OCI-M1 (cell line): ENCODE measurements at places on chromosomes 4 and X.

- DNase-seq, result no peak
Measured at GRCh38 chr4:74175379-74175778, 17.5 kb downstream of the MTHFD2L start.

DNA sequence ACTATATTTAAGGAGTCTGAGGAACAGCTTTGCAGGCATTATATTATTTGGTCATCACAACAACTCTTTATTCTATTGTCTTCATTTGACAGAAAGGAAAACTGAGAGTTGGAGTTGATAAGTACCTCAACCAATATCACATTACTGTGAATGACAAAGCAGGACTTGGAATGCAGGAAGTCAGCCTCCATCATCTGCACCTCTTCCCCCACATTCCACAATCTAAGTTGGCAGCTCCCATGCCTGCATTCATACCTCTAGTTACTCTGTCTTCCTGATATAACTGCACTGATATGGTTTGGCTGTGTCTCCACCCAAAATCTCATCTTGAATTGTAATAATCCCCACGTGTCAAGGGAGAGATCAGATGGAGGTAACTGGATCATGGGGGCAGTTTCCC lies 356.7 kb downstream of the GALNTL6 start:
- DNase-seq, result no peak

DNA sequence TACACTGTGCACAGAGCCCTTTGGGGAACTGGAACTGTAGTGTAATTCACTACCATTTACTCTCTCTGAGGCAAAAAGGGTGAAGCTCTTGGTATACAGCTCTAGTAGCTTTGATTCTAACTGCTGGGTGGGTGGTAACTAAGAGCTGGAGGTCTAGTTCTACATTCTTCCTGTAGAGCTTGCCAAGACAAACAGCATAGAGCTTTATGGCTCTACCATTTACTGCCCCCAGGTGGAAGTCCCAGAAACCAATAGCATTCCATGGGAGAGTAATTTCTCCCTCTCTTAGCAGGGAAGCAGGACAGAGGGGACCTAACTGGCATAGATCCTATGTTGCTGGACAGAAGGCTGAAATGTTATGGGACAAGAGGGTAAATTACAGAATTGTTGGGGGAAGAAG lies 26.7 kb downstream of the HDAC8 start:
- no peak for DNase-seq

- peak; percentile 90 for DNase-seq
Measured at GRCh38 chr4:129362691-129363274, 266.8 kb downstream of the C4orf33 start.

- no peak for DNase-seq
Measured at GRCh38 chr4:76657443-76657842, 222.4 kb downstream of the SHROOM3 start.

- peak; percentile 54 for DNase-seq
Measured at GRCh38 chr4:87543835-87544461, 14.8 kb upstream of the SPARCL1 start.

GRCh38 chr4:146283758-146284651 lies 69.7 kb downstream of the REELD1 start:
- no peak for DNase-seq

DNA sequence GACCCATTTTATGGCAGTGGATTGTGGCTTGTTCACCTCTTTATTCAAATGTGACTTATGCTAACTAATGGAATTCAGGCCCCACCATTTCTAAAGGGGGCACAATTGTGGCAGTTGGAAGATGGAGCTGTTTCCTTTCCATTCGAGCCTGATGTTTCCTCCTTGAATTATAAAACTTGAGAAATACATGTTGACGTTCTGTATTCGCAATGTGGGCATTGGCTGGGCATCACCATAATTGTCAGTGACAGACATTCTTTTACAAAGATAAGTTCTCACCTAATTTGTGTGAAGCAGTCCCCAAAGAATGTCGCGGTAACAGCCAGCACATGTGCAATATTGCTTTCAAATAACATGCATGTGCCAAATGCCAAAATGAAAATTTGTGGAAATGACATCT lies 1070.2 kb upstream of the TENM3 start:
- DNase-seq, result no peak

DNA sequence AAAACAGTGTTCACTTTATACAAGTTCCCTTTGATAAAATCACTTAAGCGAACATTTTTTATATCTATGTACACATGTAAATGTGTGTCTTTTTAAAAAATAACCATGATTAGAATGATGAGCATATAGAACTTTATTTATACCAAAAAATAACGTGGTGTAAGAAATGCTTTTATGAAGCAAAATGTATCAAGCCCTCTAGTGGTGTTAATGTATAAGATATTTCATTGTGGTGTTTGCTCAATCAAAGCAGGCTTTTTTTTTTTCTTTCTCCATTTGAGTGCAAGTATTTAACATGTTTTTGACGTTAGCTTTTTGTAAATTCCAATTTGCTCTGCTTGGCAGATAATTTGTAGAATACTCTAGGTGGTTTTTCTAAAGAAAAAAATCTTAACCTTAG lies 2092.4 kb upstream of the TENM3 start:
- DNase-seq, result peak; percentile 65

DNA sequence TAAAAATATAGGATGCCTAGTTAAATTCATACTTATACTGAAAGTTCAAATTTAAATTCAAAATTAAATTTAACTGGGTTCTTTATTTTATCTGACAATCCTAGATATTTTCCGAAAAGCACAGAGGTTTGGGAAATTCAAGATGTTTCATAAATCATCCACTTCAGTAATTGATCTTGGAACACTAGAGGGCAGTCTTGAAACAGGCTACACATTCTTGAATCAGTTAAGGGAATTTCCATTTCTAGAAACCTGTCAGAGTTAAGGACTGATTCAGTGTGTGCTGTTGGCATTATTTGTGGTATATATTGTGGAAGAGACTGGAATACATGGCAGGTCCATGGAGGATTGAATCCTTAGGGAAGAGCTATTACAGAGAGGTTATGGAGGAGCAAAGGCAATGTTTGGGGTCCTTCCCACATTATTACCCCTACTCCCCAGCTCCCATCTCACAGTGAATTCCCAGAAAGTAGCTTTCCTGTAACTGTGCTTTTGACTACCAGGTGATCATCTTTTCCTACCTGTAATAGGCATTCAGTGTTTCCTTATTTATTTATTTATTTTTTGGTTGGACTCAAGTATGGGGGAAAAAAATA lies 92.9 kb downstream of the EGF start:
- peak; percentile 86 for DNase-seq

GRCh38 chr4:65893271-65893670 lies 223.0 kb upstream of the EPHA5 start:
- no peak for DNase-seq

GRCh38 chr4:137994853-137995252 lies 247.3 kb downstream of the SLC7A11 start:
- no peak for DNase-seq

GRCh38 chrX:118779581-118779980 lies 44.0 kb upstream of the ZCCHC12 start:
- DNase-seq, result no peak

DNA sequence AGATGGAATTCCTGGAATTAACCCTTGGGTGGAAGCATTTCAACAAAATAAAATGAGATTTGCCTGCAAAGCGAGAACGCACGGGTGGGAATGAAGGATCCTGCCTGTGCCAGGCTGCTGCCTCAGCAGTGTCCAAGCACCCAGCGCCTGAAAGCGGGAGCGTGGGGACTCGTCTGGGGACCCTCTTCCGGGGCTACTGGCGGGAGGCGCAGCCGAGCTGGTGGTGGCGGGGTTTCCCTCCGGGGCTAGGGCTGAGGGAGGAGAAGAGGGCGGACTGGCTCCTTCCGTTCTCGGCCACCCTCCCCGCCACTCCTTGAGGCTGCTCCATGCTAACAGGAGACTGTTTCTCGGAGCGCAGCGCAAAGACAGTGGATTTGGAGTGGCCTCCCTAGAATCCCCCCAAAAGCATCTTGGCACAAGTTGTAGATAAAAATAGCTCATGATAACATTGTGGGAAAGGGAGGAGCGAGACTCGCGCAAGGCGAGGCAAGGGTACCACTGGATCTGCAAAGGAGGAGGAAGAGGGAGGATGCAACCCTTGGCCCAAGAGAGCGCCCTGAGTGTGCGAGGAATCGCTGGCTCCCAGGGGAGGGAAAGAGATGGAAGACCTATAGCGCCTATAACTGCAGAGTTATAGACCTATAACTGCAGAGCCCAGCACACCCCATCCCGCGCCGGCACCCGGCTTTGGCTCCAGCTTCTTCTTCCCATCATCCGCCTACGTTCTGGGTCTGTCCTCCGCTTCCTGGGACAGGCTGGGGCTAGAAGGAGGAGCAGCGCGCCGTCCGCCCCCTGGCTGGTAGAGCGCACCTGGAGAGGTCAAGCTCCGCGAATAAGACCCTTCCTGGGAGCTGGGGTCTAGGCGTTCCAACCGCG lies 1.3 kb downstream of the HS3ST1 start:
- DNase-seq, result no peak

DNA sequence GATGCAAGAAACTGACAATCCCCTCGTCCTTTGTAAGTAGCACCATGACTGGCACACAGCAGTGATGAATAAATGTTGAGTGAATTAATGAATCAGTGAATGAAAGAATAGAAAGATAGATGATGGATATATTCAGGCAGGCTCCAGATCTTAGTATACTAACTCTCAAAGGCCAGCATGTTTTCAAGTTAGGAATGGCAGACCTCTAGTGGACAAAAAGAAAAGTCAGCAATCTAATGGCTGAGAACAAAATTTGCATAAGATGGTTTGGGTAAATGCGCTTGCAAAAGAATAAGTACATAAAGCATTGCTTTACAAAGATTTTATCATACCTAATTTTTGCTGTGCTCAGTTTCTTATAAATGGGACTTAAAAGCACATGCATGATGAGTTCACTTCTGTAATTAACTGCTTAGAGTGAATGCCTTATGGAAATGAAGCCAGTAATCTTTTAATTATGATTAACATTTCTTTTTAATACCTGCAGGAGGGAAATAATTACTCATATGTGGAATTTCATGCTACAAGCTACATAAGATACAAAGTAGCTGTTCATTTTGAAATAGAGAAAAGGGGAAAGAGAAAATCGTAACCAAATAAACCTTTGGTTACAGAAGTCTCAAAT lies 126.9 kb upstream of the GPRIN3 start:
- peak; percentile 63 for DNase-seq
